Hematopoietic multipotent progenitor cell treated with erythropoietin and hydrocortisone succinate and interleukin-3 and kit ligand, for 17 days (in vitro differentiated cells): ENCODE measurements at places on chromosomes 3 and 15.
A peak's percentile ranks its signal among the peaks of the same experiment; 100 is the strongest.

GRCh38 chr3:119230745-119231144 lies 9.9 kb downstream of the B4GALT4 start:
- DNase-seq: no peak

GRCh38 chr3:197606468-197606867 lies 50.7 kb upstream of the BDH1 start:
- DNase-seq: no peak

DNA sequence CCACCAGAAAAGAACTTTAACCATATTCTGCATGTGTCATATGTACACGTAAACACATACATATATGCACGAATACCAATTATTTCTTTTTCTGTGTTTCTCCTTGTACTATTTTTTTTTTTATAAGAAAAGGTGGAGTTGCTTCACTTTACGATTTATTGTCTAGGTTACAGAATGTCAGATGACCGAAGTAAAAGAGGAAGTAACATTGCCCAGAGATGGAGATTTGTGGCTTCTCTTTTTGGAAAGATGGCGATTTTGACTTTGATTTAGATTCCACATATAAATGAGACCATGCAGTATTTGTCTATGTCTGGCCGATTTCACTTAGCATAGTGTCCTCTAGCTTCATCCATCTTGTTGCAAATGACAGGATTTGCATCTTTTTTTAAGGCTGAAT lies 293.1 kb downstream of the SV2B start:
- no peak for DNase-seq

- DNase-seq: no peak
These were observed 22.9 kb upstream of the PLXNA1 start for GRCh38 chr3:126959921-126960603.

- no peak for DNase-seq
These were observed 793.0 kb downstream of the MCTP2 start for GRCh38 chr15:95024351-95024750.

- no peak for DNase-seq
These were observed 1.4 kb upstream of the GPR156 start for GRCh38 chr3:120286465-120286864.

DNA sequence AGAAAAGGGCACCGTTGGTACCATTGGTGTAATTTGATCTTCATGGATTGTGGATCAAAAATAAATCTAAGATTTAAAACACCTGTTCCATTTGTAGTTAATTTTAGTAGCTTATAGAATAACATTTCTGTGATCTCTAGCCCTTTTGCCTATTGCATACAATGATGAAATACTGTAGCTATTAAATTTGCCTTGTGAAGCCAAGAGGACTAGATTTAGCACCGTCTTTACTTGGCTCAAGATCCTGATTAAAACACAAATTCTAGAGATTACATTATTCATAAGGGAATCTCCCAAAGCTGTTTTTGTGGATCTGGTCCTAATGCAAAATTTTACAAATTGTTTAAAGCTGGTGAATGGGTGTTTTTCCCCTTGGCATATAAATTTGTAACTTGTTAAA lies 8.2 kb downstream of the TBC1D23 start:
- no peak for DNase-seq

DNA sequence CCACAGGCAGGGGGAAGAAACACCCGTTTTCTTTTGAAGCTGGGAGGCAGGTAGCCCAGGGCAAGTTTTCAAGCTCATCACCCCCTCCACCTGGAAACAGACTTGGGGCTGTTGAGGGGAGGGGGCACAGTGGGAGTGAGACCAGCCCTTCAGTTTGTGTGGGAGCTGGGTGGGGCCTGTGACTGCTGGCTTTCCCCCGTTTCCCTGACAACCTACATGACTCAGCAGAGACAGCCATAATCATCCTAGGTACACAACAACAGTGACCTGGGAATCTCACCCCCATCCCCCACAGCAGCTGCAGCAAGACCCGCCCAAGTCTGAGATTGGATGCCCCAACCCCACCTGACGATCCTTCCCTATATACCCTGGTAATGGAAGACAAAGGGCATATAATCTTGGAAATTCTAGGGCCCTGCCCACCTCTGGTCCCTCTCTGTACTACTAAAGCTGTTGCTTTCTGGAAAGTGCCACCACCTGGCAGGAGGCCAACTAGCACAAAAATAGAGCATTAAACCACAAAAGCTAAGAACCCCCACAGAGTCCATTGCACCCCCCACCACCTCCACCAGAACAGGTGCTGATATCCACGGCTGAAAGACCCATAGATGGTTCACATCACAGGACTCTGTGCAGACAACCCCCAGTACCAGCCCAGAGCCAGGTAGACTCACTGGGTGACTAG lies 422.2 kb upstream of the SGO1 start:
- DNase-seq: no peak

DNA sequence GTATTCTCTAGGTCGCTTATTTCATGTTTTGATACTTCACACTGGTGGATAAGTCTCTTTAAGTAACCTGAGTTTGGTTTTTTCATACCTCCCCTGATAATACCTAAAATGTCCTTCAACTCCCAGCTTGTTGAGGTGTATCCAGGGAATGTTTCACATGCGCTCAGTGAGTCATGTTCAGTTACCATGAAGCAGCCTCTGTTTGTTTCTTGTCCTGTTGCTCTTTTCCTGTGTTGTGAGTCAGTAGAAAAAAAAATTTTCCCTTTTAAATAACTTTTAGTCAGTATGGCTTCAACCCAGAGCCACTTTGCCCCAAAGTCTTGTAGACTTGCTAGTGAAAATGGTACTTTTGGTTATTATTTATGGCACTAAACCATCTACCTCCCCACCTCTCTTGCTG lies 278.4 kb upstream of the ZPLD1 start:
- DNase-seq: no peak

- DNase-seq: no peak
These were observed 65.3 kb downstream of the CPN2 start for GRCh38 chr3:194285850-194286197.

- DNase-seq: no peak
These were observed 58.6 kb upstream of the SLITRK3 start for GRCh38 chr3:165254812-165255211.

DNA sequence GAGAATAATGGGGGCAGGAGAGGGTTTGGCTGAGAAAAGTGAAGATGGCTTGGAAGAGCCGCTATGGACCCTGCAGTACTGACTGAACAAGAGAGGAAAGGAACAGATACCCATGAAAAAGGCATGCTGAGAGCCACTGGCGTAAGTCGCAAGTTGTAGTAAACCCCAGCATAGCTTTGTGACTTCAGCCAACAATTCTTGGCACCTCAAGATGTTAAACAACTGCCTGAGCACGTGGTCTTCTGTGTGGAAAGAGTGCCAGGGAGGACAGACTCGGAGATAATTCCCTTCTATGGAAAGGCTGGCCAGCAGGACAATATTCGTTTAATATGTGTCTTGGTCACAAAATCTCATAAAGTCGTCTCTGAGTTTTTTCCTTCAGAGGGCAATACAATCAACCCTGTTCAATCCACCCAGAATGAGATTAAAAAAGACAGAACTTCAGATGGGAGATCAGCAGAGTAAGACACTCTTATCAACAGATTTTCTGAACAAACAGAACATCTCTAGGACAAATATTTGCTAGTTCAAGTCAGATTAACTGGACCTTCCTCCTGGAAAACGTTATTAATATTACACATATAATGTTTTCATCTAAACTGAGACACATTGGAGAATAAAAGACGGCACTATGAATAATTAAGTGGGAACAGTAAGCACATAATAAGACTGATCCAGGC lies 49.2 kb downstream of the NEK10 start:
- DNase-seq: no peak

DNA sequence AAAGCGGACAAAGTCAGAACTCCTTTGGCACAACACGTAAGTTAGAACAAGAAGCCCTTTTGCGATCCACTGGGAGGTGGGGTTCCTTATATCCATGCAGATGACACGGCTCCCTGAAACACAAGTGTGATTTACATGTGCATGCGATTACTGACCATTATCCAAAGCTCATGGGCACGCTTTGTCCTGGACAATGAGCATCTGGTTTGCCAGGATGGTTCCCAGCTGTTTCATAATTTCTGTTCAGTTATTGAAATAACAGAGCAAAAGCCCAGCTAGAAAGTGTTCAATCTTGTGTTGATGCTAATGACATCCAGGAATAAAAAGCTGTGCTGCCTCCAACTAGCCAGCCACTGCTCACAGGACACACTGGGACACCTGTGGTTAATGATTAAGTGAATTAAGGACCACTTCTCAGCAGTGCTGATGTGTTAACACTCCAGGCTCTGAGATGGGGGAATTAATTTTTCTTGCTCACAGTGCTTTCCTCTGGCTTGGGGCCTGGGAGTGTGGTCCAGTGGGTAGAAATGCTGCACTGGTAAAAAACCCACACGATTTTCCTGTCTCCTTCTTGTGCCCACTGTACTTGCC lies 123.1 kb upstream of the SLC2A2 start:
- DNase-seq: no peak

- DNase-seq: no peak
These were observed 131.6 kb upstream of the RASGRP1 start for GRCh38 chr15:38696109-38696727.

DNA sequence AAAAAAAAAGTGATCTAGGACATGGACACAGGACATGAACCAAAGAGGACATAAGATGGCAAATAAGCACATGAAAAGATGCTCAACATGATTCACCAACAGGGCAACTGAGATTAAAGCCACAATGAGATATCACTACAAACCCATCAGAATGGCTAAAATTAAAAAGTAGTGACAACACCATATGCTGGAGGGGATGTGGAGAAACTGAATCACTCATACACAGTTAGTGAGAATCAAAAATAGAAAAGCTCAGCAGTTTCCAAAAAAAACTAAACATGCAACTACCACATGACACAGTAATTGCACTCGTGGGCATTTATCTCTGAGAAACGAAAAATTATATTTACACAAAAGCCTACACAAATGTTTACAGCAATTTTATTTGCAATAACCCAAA lies 27.9 kb upstream of the ACKR4 start:
- no peak for DNase-seq

GRCh38 chr15:74384881-74385643 lies 17.6 kb upstream of the CYP11A1 start:
- DNase-seq: peak; percentile 73

DNA sequence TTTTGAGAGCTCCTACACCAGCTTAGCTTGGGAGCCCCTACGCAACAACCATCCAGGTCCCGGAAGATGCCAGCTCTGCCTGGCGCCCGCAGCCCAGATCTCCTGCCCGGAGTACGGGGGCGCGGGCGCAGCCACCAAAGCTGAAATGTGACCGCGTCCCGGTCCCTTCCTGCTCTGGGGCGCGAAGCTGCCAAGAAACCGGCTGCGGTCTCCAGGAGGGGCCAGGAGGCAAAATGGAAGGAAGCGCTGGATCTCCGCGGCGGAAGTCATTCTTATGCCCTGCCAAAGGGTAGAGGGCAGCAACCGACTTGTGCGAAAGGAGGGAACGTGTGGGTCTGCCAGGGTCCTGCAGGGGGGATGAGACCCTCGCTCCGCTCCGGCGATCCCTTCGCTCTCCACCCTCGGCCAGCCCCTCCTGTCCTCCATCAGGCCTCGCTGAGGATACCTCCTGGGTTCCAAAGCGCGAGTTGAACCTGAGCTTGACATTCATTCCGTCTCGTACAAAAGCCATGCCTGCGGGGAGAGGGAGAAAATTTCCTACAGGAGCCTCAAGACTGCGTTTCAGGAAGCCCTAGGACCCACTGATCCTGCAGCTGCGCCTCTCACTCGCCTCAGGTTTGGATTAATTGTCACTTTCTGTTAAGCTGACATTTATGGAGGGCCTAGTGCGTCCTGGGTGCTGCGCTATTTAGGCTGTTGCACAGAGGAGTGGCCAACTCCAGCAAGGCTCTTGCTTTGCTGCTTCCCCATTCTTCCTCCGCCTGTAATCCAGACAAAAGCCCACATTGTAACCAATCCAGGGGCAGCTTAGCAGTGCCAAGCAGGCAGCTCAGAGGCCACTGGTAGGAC lies 98.3 kb upstream of the VGLL3 start:
- peak; percentile 7 for DNase-seq

DNA sequence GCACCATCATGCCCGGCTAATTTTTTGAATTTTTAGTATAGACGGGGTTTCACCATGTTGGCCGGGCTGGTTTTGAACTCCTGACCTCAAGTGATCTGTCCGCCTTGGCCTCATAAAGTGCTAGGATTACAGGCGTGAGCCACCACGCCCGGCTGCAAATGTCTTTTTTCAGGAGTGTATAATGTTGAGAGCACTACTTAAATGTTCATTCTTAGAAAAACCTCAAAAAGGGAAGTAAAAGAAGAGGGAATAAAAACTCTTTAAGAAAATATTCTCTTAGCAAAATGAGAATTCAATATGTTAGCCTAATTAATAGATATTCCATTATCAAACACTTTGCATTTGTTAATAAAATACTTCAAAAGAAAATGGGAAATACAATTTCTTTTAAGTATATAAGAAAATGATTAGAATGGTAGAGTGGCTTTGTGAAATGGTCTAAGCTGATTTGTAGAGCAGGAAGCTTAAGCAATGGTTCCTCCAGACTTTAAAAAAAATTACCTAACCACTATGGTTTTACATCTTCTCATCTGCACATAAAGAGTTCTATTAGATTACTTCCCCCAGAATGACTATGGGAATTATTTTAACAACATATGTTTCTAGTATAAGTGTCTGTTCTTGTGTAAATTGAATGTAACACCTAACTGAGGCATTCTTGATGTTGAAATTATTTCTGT lies 226.7 kb upstream of the ALCAM start:
- DNase-seq: no peak

DNA sequence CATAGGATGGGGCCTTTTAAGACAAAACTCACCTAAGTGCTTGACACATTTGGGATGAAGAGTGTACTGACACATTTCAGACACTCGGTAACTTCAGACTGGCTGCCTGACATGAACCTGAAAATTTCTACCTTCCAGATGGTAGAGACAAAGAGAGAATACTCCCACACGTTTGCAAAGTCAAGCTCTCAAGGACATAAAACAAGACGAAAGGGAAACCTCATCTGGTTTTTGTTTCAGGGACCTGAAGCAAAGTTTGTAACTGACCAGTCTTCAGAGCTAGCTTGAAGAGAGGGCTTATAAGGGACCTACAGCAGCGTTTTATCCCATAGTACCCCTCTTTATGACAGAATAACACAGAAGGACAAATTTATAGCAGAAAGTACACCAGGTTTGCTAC lies 41.9 kb downstream of the ZNF621 start:
- no peak for DNase-seq

GRCh38 chr15:80891006-80891405 lies 98.6 kb downstream of the MESD start:
- no peak for DNase-seq

- DNase-seq: peak; percentile 59
These were observed 149.5 kb downstream of the SMAD6 start for GRCh38 chr15:66851311-66852063.

GRCh38 chr3:36707623-36708409 lies 56.5 kb downstream of the DCLK3 start:
- DNase-seq: no peak

DNA sequence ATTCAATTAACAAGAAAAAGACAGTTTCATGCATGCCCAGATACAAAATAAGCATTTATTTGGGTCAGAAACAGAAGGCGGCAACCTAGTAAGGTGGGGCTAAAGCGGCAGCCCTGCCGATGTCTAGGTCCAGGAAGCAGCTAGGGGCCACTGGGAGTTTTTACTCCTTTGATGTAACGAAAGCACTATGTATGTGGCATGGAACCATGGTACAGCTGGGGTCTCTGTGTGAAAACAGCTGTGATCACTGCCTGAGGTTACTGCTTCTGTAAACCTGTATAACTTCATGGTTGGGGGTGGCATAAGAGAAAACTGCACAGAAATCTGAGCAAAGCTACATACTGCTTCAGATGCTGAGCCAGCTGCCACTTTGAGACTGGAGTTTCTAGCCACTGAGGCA lies 119.5 kb downstream of the ZNF280D start:
- DNase-seq: no peak

GRCh38 chr3:148466143-148466542 lies 231.6 kb upstream of the AGTR1 start:
- no peak for DNase-seq
